Body of pancreas (tissue), 4 donors: ENCODE measurements at places on chromosomes 4 and X. TPM values are rescaled to one million over a fixed set of nuclear protein-coding genes. Genes with fewer than 3 reads are reported as not detected.

Gene ZCCHC12
- total RNA-seq: not detected

Gene DDX53
- not detected for total RNA-seq

- DNase-seq: no peak
Measured at GRCh38 chr4:102692474-102692873, 68.3 kb downstream of the MANBA start.

GRCh38 chr4:138487230-138487629 lies 245.1 kb upstream of the SLC7A11 start:
- no peak for DNase-seq

DNA sequence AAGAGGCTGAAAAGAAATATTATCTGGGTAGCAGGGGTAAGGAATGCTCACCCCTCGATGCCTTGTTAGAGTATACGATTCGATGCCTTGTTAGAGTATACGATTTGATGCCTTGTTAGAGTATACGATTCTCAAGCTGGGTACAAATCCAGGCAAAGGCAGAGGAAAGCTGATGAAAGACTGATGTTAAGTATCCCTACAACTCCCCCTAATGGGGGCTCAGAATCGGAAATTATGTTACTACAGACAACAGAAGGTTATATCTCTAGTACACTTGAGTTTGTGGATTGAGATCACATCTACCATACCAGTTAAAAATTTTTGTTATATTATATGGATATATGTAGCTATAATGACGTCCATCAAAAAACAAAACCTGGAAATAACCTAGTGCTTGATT lies 4.8 kb downstream of the LRRC66 start:
- DNase-seq: no peak

DNA sequence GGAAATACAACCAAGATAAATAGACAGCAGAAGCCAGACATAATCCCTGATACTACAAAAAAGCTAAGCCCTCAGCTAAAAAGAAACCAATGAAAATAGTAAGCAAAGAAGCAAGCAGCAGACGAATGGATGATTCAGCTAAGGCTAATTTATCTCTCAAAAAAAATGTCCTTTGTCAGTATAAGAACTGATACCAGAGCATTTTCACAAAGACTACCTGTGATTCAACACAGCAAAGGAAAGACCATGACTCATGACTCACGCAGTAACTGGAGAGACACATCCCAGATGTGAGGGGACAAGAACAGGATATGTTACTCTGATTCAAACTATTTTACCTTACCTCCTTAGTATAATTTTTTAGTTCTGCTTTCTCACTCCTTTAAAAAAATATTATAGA lies 22.7 kb upstream of the TMPRSS11F start:
- no peak for DNase-seq

GRCh38 chr4:121073004-121073435 lies 685 bp upstream of the NDNF start:
- no peak for DNase-seq
